ENCODE measurements at places on chromosomes 3 and 15. TPM values are rescaled to one million over a fixed set of nuclear protein-coding genes. Genes with fewer than 3 reads are reported as not detected.

DNA sequence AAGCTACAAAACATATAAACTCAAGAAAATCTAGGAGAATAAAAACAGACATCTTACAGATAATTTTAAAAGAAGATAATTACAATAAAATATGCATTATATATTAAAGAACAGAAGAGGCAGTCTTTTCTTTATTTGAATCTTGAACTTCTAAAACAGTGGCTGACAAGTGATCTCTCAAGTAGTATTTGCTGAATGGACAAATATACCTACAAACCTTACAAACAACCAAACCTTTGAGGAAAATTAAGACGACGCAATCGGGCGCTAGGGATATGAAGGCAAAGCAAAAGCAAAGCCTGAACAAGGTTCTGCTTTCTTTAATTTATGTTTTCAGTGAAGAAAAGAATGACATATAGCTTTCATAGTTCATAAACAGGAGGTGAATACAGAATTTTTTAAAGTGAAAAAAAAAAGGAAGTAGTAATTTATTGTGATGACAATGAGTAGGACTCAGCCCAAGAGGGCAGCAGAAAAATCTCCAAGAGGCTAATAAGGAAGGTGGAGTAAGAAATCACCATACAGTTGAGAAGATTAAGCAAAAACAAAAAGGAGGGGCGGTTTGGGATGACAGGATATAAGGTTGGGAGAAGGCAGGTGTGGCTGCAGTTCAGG lies 347.8 kb downstream of the TBC1D5 start:
- DNase-seq = no peak

DNA sequence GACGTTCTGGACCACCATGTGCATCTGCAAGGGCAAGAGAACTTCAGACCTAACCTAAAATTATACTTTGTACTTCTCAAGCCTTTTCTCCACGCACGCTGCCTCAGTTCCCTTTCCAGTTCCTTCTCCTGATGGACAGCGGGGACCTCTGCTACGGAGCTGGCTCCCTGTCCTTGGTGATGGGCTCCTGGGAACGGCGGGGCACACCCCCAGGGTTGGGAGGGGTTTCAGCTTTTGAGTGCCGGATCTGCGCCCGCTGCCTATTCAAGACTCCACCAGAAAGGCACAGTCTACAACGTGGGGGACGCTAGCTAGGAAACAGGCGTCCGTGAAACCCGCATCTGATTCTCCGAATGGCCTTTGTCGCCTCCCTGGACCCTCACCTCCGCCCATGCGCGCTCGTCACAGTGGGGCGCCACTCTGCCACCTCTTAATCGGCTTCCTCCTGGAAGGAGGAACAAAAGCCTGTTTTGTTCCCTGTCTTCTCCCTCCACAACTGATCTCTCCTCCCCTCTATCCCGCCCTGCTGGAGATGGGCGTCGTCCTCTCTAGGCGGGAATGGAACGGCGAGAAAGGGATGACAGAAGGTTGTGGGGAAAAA lies 2.2 kb downstream of the GPR149 start:
- no peak for DNase-seq

ECT2 gene
- 21.8 TPM for polyA plus RNA-seq

- peak; percentile 11 for DNase-seq
These were observed 433.3 kb downstream of the RAP2B start for GRCh38 chr3:153595186-153595815.

- DNase-seq = no peak
These were observed 68.4 kb downstream of the DPH6 start for GRCh38 chr15:35477312-35478262.

SERPINI2 gene
- not detected for polyA plus RNA-seq

DNA sequence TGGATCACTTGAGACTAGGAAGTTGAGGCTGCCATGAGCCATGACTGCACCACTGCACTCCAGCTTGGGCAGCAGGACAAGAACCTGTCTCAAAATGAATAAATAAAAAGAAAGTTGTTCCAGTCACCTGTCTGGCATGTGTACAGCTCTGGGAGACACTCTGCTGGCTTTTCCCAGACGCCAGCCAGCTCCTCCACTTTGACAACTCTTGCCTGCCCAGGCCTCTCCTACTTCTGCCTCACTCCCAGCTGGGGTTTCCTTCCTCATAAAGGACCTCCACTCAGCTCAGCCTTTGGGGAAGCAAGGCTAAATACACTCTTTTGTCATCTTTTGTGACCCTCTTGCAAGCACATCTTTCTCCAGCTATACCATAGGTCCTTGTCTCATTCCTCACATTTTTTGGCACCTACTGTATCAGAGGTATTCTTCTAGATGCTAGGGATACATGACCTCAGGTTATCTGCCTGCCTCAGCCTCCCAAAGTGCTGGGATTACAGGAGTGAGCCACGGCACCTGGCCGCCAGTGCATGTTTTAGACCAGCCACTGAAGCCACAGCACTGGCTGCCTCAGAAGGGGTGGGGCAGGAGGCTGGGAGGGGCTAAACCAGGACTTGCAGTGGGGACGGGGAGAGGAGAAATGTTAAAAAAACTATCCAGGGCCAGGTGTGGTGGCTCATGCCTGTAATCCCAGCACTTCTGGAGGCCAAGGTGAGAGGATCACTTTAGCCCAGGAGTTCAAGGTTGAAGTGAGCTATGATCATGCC lies 10.0 kb upstream of the ELP6 start:
- no peak for DNase-seq

DNA sequence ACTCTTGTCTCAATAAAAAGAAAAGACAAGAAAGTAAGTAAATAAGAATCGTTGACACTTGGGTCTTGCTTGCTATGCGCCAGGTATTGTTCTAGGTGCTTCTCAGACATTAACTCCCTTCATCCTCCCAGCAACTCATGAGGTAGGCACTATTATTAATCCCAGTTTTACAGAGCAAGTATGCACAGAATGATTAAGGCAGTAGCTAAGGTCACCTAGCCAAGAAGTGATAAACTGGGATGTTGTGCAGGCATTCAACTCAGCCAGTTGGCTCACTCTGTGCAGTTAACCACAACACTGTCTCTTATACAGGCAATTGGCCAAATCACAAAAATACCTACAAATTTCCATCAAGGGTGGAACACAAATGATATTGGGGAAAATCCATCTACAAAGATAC lies 1.7 kb upstream of the C3orf33 start:
- DNase-seq = no peak

DNA sequence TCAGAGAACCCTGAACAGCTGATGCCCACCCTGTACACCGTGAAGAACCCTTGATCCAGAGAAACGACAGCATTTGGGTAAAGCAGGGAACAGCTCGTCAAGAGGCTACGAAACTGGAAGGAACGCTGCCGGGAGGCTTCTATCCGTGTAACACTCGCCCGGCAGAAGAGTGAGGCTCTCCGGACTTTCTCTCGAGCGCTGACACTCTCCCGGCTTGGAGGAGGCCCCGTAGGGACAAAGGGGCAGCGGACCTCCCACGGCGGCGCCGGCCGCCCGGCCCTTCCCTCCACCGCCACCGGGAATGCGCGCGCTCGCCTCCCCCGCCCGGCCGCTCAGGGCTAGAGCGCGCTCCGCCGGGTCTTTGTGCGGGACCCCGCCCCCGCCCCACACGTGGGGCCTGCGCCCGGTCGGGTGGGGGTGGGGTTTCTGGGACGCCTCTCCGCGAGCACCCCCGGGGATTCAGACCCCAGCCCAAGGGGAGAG lies 1.7 kb downstream of the HYAL2 start:
- no peak for DNase-seq

SUSD5 gene
- 1.8 TPM for polyA plus RNA-seq

GRCh38 chr15:97718509-97718908 lies 242.0 kb upstream of the ARRDC4 start:
- no peak for DNase-seq
